T47D (cell line): ENCODE measurements at places on chromosomes 13 and 19.

- no peak for DNase-seq
Observed at GRCh38 chr13:37097076-37097475, 8.4 kb downstream of the CSNK1A1L start.

DNA sequence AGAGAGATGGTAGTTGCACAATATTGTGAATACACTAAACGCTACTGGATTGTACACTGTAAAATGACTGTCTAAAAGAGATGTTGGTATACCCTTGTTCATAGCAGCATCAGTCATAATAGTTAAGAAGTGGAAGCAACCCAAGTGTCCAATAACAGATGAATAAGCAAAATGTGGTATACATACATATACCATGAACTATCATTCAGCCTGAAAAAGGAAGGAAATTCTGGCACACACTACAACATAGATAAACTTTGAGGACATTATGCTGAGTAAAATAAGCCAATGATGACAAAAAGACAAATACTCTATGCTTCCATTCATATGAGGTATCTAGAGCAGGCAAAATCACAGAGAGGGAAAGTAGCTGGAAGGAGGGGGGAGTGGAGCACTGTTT, 16.0 kb downstream of the DZIP1 start:
- no peak for DNase-seq

- DNase-seq: no peak
Observed at GRCh38 chr19:30116984-30117555, 175.0 kb downstream of the URI1 start.

GRCh38 chr19:3563709-3564524, 6.5 kb upstream of the MFSD12 start:
- DNase-seq: no peak

DNA sequence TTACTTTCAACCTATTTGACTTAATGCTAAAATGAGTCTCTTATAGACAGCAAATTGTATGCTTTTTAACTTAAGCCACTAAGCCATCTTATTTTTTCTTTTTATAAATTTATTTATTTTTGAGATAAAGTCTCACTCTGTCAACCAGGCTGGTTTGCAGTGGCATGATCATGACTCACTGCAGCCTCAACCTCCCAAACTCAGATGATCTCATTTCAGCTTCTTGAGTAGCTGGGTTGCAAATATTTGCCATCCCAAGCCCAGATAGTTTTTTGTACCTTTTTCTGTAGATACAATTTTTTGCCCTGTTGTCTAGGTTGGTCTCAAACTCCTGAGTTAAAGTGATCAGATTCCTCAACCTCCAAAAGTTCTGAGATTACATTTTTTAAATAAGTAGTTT, 27.1 kb downstream of the ZNF714 start:
- DNase-seq: no peak

- DNase-seq: no peak
Observed at GRCh38 chr13:90103099-90103784, 1244.2 kb upstream of the MIR17HG start.

- DNase-seq: no peak
Observed at GRCh38 chr13:98365302-98365701, 188.2 kb upstream of the RNF113B start.

DNA sequence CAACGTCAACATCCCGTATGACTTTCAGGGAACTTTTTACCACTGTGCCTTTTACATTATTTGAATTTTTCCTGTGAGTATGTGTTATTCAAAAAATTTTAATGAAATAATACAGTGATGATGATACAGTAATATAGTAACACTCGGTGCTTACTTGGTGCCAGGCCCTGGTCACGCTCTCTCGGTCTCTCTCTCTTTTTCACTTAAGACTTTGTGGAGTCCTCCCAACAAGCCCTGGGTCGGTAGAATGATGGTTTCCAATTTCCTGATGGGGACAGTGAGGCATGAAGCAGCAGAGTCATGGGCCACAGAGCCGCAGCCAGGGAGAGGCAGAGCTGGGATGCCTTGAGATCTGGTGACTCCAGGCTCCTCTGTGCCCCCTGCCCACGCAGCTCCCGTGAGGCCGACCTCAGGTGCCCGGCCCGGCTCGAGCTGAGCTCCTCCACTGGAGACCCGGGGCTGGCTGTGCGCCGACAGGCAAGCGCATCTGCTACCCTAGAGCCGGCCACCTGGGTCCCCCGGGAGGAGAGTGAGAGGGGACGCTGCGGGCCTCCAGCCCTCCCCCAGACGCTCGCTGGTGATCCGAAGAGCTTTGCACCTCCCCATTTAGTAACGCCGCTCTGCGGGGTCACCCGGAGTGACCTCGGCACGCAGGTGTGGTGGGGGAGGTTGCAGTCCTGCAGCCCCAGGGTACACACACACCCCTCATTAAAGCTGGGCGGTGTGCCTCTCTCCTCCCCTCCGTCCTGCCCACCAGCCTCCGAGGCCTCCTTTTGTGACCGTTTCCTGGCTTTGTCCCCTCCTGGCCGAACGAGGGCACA, 4.4 kb upstream of the SBK3 start:
- no peak for DNase-seq

DNA sequence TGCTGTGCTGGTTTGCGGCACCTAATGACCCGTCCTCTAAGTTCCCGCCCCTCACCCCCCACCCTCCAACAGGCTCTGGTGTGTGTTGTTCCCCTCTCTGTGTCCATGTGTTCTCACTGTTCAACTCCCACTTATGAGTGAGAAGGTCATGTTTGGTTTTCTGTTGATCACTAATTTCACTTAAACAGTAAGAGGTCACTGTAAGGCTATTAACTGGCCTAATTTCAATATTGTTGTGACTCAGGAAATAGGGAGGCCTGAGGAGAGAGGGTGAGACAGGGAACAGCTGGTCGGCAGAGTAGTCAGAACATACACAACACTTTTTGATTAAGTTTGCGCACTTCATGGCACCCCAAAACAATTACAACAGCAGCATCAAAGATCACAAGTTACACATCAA, 15.6 kb downstream of the TUBGCP3 start:
- DNase-seq: no peak

- no peak for DNase-seq
Observed at GRCh38 chr13:98279473-98280175, 102.6 kb upstream of the RNF113B start.

DNA sequence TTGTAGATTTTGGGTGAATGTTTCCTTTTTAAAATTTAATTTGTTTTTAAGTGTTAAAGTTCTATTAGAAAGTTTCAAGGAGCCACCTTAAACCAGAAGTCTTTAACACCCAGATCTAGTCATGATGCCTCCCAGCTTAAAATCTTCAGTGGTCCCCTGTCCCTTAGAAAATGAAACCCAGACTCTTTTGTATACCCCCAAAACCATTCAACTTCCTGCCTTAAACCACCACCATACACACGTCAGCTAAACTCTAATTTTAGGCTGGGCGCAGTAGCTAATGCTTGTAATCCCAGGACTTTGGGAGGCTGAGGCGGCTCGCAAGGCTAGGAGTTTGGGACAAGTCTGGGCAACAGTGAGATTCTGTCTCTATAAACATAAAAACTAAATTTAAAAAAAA, 37.9 kb downstream of the N4BP2L1 start:
- DNase-seq: no peak

- DNase-seq: no peak
Observed at GRCh38 chr19:45924891-45925447, 10.4 kb upstream of the NANOS2 start.

GRCh38 chr13:98315902-98316301, 138.8 kb upstream of the RNF113B start:
- DNase-seq: no peak

- DNase-seq: no peak
Observed at GRCh38 chr13:40130871-40131636, 475.6 kb downstream of the COG6 start.

DNA sequence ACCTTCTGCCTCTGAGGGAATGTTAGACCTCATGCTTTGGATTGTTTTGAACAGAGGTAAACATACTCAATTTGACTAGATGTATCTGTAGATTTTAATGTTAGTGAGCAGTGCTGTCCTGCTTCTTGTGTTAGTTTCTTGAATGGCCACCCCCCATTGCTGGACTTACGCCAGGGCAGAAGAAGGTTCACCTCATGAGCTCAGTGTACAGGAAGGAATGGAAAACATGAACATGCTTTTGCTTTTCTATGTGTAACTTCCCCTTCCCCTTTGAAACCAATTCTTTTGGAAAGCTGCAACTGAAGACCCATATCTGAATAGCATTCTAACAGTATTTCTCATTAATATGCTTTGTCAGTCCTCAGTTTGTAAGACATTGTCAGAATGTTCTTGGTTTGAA, 32.3 kb downstream of the WASF3 start:
- no peak for DNase-seq
